Vein endothelial cell (primary cell): ENCODE measurements at places on chromosomes 3 and 15. TPM values are rescaled to one million over a fixed set of nuclear protein-coding genes. Genes with fewer than 3 reads are reported as not detected.

Gene TP53BP1
- 50.3 and 60.4 TPM in 2 replicates for total RNA-seq

Gene ZNF80
- total RNA-seq, result not detected in 2 replicates

Gene DCBLD2
- total RNA-seq, result 121 and 135 TPM in 2 replicates

Gene NTRK3
- total RNA-seq, result under 0.01 TPM in 2 replicates

Gene AADACL2
- not detected in 2 replicates for total RNA-seq

Gene BFSP2
- not detected in 2 replicates for total RNA-seq

Gene NANOGP8
- total RNA-seq, result 0.38 TPM in 1 of 2 replicates, not detected in the other

Gene LRRC3B
- total RNA-seq, result not detected in 2 replicates

Gene SLITRK3
- not detected in 2 replicates for total RNA-seq

Gene SYNPR
- total RNA-seq, result not detected in 2 replicates

Gene LIPC
- total RNA-seq, result 0.33 TPM in 1 of 2 replicates, not detected in the other

Gene SNX4
- total RNA-seq, result 28.1 and 42.4 TPM in 2 replicates
